GM12891 (cell line): ENCODE measurements at places on chromosomes 12 and 14.

- DNase-seq, result no peak
These were observed 327.7 kb downstream of the RMST start for GRCh38 chr12:97790281-97790680.

GRCh38 chr14:37816135-37816534, 220.7 kb downstream of the TTC6 start:
- DNase-seq, result no peak

GRCh38 chr12:120468325-120468820, 1.2 kb downstream of the SRSF9 start:
- DNase-seq, result no peak

- no peak for DNase-seq
These were observed 172.7 kb downstream of the ANO6 start for GRCh38 chr12:45388545-45388944.

DNA sequence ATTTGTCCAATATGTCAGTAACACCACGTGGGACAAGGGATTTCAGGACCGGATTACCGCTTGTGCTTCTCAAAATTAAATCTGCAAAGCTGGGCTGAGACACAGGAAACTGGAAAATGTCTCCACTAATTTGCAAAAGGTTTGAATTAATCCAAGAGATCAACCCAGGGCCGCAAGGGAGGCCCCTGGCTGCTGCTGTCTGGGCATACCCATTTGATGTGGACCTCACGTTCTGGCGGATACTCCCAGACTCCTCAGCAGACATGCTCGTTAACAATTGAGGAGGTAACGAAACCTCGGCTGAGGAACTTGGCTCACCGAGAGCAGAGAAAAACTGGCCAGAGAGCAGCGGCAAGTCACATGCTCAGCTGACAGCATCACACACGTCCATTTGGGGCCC, 180.6 kb downstream of the SLC15A4 start:
- no peak for DNase-seq

GRCh38 chr12:20508359-20508758, 140.0 kb downstream of the PDE3A start:
- DNase-seq, result no peak

- DNase-seq, result no peak
These were observed 223.2 kb upstream of the SOX5 start for GRCh38 chr12:24172773-24173066.

- peak; percentile 31 for DNase-seq
These were observed 67.0 kb downstream of the ARF6 start for GRCh38 chr14:49959822-49960408.

GRCh38 chr14:36901861-36902260, 240.2 kb downstream of the PAX9 start:
- no peak for DNase-seq

DNA sequence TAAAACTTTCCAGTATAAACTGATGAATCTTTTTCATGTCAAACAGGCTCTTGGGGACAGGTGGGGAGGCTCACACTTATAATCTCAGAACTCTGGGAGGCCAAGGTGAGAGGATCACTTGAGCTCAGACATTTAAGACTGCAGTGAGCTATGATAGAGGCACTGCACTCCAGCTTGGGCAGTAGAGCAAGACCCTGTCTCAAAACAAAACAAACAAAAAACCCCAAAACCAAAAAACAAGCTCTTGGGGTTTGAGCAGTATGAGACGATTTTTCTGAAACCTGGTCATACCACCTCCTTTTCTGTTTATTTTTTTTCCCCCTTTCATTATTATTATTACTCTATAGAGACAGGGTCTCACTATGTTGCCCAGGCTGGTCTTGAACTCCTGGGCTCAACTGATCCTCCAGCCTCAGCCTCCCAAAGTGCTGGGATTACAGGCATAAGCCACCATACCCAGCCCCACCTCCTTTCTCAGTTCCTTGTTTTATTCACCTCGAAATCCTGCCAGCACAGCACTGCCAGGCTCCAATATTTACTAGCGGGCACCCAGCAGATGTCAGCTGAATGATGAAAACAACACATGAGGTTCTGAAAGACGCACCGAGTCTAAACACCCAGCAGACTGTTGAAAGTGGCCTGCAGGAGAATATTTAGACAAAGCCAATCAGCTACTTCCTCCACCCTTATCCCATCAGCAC, 19.5 kb upstream of the CDK17 start:
- DNase-seq, result no peak

GRCh38 chr14:90533591-90534021, 136.8 kb downstream of the CALM1 start:
- DNase-seq, result no peak

DNA sequence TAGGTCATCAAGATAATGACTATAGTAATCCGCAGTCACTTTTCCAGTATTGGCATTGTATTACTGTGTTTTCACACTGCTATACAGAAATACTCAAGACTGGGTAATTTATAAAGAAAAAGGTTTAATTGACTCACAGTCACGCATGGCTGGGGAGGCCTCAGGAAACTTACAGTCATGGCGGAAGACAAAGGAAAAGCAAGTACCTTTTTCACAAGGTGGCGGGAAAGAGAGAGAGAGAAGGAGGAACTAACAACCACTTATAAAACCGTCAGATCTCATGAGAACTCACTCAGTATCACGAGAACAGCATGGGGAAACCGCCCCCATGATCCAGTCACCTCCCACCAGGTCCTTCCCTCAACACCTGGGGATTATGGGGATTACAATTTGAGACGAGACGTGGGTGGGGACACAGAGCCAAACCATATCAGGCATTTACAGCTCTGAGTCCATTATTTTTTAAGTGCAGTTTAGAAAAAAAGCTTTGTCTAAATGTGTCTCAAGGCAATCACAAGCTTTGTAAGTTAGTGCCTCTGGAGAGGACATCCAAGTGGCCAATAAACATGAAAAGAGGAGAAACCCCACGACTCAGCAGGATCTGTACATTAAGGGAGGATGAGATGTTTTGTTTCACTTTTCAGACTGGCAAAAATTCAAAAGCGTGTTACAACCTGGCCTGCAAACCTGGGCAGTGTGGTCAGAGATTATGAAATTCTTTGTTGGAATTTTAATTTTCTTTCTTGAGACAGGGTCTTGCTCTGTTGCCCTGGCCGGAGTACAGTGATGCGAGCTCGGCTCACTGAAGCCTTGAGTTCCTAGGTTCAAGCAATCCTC, 82.0 kb downstream of the DNAH10 start:
- DNase-seq, result no peak

GRCh38 chr12:56299308-56299852, 750 bp downstream of the CS start:
- no peak for DNase-seq

DNA sequence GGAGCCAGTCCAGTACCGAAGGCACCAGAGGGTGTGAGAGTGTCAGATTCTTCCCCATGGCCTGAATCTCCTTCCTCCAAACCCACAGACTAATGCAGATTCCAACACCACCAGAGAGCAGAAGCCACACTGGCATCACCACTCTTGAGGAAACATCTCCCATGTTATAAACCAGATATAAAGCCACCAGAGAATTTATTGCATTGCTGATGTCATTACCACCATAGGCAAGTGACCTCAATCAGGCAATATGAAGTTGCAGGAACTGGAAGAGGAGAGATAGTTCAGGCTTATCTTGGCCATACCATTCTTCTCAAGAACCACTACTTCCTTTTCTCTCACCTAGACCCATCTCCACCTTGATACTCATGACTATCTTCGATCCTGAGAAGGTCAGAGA, 653.4 kb downstream of the TMEM121 start:
- DNase-seq, result no peak

DNA sequence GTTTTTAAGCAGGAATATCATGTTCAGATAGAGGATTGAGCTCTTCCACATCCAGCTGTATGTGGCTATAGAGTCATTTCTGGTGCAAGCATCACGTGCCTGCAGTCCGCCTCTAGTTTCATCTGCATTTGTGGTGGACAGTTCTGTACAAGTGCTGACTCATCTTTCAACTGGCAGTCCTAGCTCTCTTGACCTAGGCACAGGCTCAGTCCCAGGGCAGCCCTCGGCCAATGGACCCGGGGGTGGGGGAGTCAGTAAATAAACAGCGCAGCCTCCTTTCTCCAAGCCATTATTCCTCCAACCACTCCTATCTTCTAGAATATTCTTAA, 41.8 kb upstream of the FRMD6 start:
- DNase-seq, result no peak

GRCh38 chr12:101876861-101877805, at the start of gene DRAM1:
TSS of gene DRAM1 (plus strand) at chr12:101877580. CDS start at chr12:101877790, 210 bp downstream.
- DNase-seq, result peak; percentile 68

GRCh38 chr12:64034901-64035576, 187.1 kb downstream of the KICS2 start:
- DNase-seq, result no peak

DNA sequence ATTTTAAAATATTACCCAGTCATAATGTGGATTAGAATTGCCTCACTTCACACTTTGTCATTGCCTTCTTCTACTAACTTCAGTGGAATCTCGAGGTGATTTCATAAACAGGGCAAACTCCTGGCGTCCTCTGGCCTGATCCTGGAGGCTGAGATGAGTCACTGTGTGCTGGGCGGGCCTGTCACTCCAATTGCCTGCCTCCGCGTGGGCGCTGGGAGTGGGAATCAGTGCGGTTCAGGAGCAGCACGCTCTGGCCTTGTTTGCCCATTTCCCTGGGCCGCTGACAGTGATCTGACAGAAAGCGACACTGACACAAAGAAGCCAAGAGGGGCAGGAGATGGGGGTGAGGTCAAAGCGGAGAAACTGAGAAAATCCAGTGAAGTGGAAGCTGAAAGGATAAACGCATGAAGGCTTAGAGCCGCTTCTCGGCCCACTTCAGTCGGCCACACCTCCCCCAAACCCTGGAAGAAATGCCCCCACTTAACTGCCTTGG, 29.7 kb downstream of the LGR5 start:
- no peak for DNase-seq

DNA sequence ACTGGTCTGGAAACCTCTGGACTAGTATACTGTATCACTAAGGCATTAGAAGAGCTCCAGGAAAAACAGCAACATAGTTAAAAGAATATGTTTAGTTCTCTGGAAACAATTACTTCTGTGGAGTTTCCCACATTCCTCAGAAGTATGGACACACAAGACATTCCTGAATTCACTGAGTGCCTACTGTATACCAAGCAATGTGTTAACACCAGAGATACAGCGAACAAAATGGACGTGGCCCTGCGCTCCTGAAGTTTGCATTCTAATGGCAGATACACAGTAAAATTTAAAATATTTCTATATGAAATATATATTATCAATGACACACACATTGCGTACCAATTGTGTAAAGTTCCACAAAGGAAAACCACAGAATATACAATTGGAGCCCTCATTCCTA, 1.1 kb downstream of the ANGEL1 start:
- DNase-seq, result no peak

DNA sequence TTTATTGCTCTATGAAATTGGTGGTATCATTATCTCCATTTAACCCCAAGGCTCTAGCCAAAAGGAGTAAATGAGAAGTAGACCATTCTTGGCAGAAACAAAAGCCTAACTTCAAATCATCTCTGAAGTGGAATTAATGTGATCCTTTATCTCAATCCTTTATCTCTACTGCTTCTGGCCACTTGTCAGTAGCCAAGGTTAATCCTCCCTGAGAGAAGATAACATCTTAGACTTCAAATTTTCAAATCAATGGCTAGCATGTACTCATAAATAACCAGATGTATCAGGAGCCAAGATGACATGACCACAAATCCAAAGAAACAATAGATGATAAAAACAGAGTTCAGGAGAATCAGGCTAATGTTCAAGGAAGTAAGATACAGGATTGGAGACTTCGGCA, 123.1 kb upstream of the RASSF8 start:
- DNase-seq, result no peak

DNA sequence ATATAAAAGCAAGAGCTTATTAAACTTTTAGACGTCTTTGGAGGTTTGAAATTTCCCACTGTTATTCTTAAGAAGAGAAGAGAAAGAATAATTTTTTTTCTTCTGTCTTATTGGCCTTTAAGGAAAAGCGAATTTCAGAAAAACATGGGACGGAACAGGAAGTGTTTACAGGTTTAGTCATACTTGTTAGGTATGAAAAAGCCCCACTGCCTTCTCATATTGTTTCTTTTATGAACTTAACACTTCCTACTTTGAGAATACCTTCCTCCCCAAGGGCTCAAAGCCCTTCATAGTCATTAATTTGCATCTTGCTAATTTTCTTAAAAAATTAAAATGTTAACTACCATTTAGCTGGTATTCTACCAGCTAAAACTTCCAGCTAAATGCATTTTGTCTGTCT, 82.0 kb downstream of the ETV6 start:
- no peak for DNase-seq

GRCh38 chr12:29781188-29781587, 2.6 kb downstream of the TMTC1 start:
- no peak for DNase-seq

DNA sequence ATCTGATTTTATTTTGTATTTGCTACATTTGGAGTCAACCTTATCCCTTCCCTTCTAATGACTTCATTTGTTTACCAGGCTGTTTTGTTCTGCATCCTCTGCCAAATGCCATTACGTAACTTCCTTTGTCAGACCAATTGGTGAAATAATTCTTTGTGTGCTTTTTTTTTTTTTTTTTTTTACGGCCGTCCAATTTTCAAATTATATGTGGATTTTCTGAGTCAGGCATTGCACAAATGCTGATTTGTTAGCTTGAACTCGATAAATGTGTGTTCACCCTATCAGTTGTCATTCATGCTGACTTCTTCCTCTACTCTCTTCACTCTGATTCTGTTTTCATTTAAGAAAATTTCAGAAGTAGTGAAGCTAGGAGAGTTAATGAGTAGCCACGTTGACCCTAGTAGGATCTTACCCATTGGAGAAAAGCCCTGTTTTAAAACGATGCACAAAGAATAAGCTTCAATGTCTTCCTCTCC, 386.2 kb downstream of the DIO2 start:
- no peak for DNase-seq

- DNase-seq, result no peak
These were observed 84.7 kb downstream of the ZNF664 start for GRCh38 chr12:124057691-124058090.

GRCh38 chr14:30974628-30975027, 50.8 kb upstream of the AP4S1 start:
- DNase-seq, result no peak

DNA sequence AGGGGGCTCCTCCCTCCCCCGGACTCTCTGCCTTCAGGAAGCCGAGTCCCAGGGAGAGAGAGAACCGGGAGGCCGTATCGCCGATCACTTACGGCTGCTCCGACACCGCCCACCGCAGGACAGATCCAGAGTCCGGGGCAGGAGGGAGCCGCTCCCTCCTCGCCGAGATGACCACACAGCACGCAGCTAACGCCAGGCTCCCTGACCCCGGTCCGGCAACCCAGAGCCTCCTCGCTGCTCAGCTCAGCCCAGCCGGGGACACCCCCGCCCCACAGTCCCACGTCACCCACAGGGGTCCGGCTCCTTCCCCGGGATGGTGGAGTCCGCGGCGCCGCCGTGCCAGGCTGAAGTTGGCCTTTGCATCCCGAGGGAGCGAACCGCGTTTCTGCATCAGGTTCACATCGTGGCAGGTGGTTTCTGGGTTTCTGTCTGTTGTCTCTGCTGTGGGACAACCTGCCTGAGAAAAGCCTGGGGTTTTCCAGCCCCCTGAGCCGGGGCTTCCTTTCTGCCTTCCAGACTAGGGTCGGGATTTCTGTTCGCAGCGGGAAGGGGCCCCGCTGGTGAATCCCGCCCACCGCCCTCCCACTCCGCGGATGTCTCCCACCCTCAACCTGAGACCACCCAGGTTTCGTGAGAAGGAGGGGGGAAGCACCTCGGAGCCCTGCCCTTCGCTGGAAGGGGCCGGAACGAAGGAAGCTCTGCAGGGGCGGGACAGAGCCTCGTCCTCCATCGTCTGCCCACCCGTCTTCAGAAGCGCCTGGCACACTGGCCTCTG, 61.2 kb downstream of the NOC4L start:
- DNase-seq, result no peak
